ENCODE measurements at places on chromosomes 4 and X.

DNA sequence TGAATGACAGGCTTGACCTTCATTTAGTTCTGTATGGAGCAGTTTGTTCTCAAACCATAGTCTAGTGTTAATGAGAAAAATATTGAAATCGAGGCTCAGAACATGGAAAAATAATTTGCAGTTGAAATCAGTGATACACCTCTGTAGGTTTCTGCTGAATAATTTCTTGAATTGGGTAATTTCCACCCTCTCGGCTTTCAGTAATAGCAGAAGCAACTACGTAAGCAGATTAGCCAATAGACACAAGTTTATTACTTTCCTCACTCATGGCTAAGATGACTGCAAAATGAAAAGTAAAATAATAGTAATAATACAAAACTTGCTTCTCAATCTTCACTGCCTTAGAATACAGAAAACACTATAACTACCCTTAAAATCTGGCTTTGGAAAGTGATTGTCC lies 46.0 kb downstream of the USP38 start:
- no peak for DNase-seq

- DNase-seq: no peak
These were observed 9.6 kb upstream of the GRSF1 start for GRCh38 chr4:70849291-70849690.

DNA sequence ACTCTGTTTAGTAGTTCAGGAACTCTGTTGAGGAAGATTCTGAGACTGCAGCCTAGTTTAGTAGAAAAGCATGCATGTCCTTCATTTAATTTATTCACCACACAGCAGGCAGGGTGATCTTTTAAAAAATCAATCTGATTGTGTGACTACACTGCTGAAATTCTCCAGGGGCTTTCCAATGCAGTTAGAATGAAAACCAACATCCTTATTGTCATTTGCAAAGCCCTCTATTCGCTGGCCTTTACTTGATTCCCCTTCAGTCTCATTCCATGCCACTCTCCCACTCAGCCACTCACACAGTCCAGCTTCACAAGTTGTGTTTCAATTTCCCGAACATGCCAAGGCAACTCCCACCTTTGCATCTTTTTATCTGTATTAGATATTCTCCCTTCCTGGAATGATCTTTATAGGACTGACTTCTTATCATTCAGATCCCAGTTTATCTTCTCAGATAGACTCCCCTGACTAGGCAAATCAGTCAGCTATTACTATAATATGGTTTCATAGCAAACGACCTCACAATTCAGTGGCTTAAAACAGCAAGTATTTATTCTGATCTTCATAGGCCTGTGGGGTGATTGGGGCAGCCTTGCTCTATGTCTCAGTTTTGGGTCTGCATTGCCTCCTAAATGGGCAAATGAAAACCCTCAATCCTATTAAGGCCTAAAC lies 21.3 kb upstream of the FTHL17 start:
- no peak for DNase-seq

GRCh38 chr4:47733302-47734175 lies 104.3 kb downstream of the CORIN start:
- no peak for DNase-seq

All from coronary artery (tissue), 2 donors.